Activated CD8-positive, alpha-beta T cell treated with anti-CD3 and anti-CD28 coated beads, Interleukin-2, amount 10 ng/mL, durations not matched to agents 7 days and 5 days (primary cell): ENCODE measurements at places on chromosomes 11 and 22.

DNA sequence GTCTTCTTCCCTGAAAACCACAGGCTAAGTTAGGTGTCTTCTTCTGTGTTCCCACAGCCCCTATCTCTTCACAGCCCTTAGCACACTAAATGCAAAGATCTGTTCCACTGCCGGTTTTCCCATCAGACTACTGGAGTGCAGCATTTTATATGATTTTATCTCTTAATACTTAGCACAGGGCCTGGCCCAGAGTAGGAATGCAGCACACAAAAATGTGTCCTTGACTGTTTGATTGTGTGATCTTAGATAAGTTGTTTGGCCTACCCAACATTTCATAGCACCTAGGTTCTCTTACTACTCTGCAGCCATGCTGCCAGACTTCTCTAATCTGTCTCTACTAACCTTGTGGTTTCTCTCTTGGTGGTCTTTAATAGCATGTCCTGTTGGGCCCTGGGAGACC, 54.1 kb upstream of the RRM1 start:
- H3K27ac ChIP-seq: no peak overlapping the region
- no peak for DNase-seq
- H3K27me3 ChIP-seq: no peaks in the 10 kb centered on the region
- H3K36me3 ChIP-seq: peaks cover 23% of the 10 kb centered on the region
- peaks cover 22% of the 10 kb centered on the region for H3K4me1 ChIP-seq
- no peak overlapping the region for H3K4me3 ChIP-seq

- H3K4me1 ChIP-seq: peaks cover 86% of the 10 kb centered on the region
- peaks cover 43% of the 10 kb centered on the region for H3K36me3 ChIP-seq
- H3K27me3 ChIP-seq: no peaks in the 10 kb centered on the region
Measured at GRCh38 chr11:118918128-118918685, 7.5 kb downstream of the BCL9L start.

- H3K27ac ChIP-seq: no peak overlapping the region
- no peak for DNase-seq
- H3K4me3 ChIP-seq: no peak overlapping the region
- no peaks in the 10 kb centered on the region for H3K27me3 ChIP-seq
- H3K4me1 ChIP-seq: no peaks in the 10 kb centered on the region
- H3K36me3 ChIP-seq: no peaks in the 10 kb centered on the region
Measured at GRCh38 chr11:71125150-71125549, 127.2 kb downstream of the SHANK2 start.

- peaks cover 40% of the 10 kb centered on the region for H3K36me3 ChIP-seq
- H3K27ac ChIP-seq: no peak overlapping the region
- no peak for DNase-seq
- H3K4me3 ChIP-seq: no peak overlapping the region
Measured at GRCh38 chr11:9138133-9138453, 46.7 kb upstream of the SCUBE2 start.

- no peaks in the 10 kb centered on the region for H3K4me1 ChIP-seq
- no peak for DNase-seq
- no peak overlapping the region for H3K4me3 ChIP-seq
- H3K27me3 ChIP-seq: peaks cover 8% of the 10 kb centered on the region
Measured at GRCh38 chr11:130103296-130103814, 33.7 kb downstream of the APLP2 start.

DNA sequence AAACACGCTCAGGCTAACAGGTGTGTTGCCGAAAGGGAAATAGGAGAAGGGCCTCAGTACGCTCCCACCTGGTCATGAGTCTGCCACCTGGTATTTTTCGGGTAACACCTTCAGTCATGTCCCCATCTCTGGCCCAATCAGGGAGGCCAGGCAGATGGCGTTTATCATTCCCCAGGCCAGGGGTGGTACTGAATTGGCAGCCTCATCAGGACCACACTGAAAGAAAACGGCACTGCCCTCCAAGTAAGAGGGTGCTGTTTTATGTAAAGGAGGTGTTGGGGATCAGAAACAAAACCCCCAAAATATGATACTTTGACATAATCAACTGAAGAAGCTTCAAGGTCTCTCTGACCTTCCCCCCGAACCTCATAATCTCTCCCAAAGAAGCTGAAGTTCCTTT, 58.9 kb downstream of the RCN1 start:
- H3K27me3 ChIP-seq: peaks cover 10% of the 10 kb centered on the region
- H3K4me3 ChIP-seq: no peak overlapping the region
- no peaks in the 10 kb centered on the region for H3K36me3 ChIP-seq
- no peak overlapping the region for H3K27ac ChIP-seq
- DNase-seq: no peak

DNA sequence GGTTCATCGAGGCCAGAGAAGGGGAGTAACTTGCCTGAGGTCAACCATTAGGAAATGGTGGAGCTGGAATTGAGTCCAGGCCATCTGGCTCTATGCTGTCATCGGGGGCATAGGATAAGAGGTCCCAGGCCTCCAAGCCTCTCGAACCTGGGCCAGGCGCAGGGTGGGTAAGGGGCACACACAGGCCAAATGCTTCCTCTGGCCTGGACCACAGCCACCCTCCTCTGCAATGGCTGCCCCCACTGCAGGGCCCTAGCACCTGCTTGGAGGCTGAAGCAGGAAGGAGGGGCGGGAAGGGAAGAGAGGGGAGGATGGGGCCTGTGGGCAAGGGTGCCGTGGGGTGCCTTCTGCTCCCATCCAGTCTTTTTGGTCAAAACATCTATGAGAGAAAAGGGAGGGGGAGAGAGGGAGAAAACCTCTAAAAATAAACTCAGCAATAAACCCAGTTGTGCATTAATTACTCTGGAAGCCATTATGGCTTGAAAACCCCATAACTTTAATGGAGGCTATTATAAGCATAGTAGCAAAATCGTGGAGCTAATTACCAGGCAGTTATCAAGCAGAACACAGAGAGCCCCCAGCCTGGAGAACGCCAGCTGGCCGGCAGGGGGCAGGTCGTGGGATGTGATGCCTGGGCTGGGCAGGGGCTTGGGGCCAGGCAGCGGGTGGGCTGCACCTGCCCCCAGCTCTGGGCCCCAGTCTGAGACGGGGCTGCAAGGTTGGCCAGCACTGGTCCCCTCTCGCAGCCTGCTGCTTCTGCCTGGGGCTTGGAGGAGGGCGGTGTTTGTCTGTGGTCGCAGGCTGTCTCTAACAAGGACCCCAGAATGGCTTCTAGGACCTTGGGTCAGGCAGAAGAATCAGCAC, 21.1 kb downstream of the B3GAT1 start:
- peaks cover 16% of the 10 kb centered on the region for H3K4me1 ChIP-seq
- H3K4me3 ChIP-seq: no peak overlapping the region
- H3K27ac ChIP-seq: no peak overlapping the region
- DNase-seq: no peak

DNA sequence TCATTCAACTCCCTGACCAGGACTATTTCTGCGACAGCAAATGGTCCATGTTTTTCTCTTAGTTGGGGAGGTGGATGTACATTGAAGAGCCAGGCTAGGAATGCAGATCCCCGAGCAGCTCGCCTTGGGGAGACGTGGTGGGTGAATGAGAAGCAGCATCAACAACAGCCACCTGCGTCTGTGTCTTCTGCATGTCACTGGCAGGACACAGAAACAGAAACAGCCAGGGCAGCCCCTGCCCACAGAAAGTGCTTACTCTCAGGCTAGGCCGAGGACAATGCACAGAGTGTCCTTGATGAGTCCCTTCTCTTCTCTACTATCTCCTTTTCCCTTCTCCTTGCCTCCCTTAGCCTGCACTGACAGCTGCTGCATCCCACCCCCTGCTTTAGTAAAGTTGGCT, 541.9 kb upstream of the CADM1 start:
- no peaks in the 10 kb centered on the region for H3K4me1 ChIP-seq
- no peaks in the 10 kb centered on the region for H3K27me3 ChIP-seq
- no peak for DNase-seq

DNA sequence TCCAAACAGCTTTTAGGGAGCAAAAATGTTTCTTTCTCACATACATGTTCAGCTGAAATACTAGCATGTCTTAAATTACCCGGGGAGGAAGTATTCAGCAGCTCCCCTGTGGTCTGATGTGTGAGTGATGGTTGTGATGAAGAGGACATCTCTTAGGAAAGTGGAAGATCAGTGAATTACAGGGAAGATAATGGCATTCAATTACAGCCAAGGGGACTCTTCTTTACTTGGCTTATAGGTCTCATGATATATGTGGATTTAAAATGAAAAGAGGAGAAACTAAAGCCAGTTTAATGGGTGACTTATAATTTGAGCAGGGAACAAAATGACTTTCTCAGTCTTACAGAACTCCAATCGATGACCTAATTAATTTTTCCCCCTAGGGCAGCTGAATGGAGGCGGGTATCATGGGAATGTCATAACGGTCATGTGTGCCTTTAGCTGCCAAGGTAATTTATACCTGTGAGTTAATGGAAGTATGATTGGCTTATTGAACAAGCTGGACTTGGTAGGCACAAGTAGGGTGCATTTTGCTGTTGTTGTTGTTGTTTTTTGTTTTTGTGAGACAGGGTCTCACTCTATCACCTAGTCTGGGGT, 198.8 kb downstream of the HIPK3 start:
- no peak overlapping the region for H3K4me3 ChIP-seq
- no peaks in the 10 kb centered on the region for H3K4me1 ChIP-seq
- H3K27me3 ChIP-seq: peaks cover 19% of the 10 kb centered on the region
- no peak overlapping the region for H3K27ac ChIP-seq
- no peak for DNase-seq
- H3K36me3 ChIP-seq: no peaks in the 10 kb centered on the region

- no peaks in the 10 kb centered on the region for H3K36me3 ChIP-seq
- H3K4me1 ChIP-seq: no peaks in the 10 kb centered on the region
- H3K27ac ChIP-seq: no peak overlapping the region
Measured at GRCh38 chr11:12914400-12914912, 94.7 kb upstream of the RASSF10 start.

- peaks cover 13% of the 10 kb centered on the region for H3K36me3 ChIP-seq
- DNase-seq: no peak
- H3K27me3 ChIP-seq: no peaks in the 10 kb centered on the region
- peaks cover 20% of the 10 kb centered on the region for H3K4me1 ChIP-seq
Measured at GRCh38 chr22:25626624-25626990, 62.1 kb downstream of the GRK3 start.

GRCh38 chr11:68275721-68276507, 4.1 kb upstream of the C11orf24 start:
- H3K27ac ChIP-seq: no peak overlapping the region
- DNase-seq: no peak
- peaks cover 22% of the 10 kb centered on the region for H3K4me1 ChIP-seq
- H3K27me3 ChIP-seq: no peaks in the 10 kb centered on the region
- H3K4me3 ChIP-seq: no peak overlapping the region

DNA sequence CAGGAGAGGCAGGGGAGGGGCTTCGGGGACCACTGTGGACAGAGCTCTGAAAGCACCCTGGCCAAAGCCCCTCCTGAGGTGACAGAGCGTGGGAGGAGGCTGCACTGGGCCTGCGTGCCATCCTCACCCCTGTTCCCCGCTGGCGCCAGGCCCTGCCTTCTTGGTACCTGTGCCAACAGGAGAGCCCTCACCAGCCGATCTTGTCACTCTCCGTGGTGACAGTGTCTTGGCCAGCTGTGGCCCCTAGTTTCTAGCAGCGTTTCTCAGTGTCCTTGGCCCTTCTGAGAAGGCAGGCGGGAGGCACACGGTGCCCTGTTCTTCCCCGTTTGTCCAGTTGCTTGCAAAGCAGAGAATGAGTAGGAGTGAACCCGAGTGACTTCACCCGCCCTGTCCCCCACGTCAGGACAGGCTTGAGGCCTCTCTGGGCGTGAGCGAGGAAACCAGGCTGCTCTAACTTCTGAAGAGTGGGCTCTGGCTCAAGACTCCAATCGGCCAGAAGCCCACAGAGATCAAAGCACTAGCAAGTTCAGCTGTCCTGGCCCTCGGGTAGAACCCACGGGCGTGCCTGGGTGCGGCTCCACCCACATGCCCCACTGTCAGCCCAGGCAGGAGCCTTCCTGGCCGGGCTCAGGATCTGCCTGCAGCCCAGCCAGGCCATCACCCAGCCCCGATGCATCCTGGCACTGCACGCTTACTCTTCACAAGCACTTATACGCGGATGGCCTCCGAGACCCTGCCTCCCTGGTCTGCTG, 60.2 kb upstream of the EMID1 start:
- no peak for DNase-seq
- H3K4me1 ChIP-seq: peaks cover 7% of the 10 kb centered on the region
- H3K27ac ChIP-seq: no peak overlapping the region

DNA sequence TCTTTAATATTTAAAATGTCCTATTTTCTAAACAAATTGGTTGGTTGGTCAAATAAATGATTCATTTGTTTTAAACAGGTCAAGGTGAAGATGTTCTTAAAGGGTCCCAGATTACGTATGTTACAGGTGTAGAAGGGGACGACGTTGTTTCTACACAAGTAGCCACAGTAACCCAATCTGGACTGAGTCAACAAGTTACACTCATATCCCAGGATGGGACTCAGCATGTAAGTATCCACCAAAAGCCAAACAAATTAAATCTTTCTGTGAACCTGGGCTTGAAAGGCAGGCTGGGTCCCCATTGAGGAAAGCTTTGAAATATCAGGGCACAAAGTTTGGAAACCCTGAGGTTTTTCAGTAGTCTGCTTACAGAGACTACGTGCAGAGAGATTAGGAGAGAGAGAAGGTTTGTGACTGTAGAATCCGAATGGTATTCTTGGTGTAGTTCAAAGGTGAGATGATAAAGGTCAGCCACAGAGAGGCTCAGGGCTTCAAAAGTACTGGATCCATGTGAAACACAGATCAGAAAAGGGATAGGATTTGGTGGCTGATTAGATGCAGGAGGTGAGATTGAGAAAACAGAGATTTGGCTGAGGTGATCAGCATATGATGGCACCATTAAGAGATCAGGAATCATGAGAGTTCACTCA, 51.7 kb downstream of the ZNF143 start:
- H3K4me1 ChIP-seq: peaks cover 6% of the 10 kb centered on the region
- H3K27me3 ChIP-seq: no peaks in the 10 kb centered on the region
- DNase-seq: no peak
- no peak overlapping the region for H3K4me3 ChIP-seq
- peaks cover 50% of the 10 kb centered on the region for H3K36me3 ChIP-seq

DNA sequence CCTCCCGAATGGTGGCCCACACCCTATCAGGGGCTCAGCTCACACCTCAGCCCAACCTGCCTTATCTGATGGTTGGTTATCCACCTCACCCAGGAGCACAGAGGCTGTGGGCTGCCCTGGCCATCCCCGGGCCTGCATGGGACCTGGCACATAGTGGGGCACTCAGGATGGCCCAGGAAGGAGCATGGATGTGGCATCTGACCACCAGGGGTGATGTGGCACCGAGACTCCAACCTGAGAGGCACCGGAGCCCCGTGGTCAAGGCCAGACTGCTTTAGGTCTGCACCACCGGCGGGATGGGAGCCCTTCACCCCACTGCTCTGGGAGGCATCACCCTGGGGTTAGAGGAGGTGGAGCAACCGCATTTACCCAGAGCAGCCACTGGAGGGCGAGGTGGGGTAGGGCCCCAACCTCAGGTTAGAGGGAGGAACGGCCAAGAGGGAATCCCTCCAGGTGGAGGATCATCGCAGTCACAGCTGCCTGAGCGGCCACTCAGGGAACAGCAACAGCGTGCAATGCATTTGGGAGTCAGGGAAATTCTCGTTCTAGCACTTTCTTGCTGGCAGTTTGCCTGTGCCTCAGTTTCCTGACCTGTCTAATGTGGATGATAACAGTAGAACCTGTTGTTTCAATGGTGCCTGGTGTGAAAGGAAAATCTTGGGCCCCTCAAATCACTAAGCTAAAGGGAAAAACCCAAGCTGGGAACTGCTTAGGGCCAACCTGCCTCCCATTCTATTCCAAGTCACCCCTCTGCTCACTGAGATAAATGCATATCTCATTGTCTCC, 52.9 kb upstream of the CARS1 start:
- peak; percentile 55 for DNase-seq
- no peaks in the 10 kb centered on the region for H3K27me3 ChIP-seq
- no peak overlapping the region for H3K4me3 ChIP-seq
- H3K4me1 ChIP-seq: peaks cover 3% of the 10 kb centered on the region
- no peak overlapping the region for H3K27ac ChIP-seq
- H3K36me3 ChIP-seq: peaks cover 15% of the 10 kb centered on the region
